ENCODE measurements at places on chromosomes 16 and 17. TPM values are rescaled to one million over a fixed set of nuclear protein-coding genes. Genes with fewer than 3 reads are reported as not detected.

DNA sequence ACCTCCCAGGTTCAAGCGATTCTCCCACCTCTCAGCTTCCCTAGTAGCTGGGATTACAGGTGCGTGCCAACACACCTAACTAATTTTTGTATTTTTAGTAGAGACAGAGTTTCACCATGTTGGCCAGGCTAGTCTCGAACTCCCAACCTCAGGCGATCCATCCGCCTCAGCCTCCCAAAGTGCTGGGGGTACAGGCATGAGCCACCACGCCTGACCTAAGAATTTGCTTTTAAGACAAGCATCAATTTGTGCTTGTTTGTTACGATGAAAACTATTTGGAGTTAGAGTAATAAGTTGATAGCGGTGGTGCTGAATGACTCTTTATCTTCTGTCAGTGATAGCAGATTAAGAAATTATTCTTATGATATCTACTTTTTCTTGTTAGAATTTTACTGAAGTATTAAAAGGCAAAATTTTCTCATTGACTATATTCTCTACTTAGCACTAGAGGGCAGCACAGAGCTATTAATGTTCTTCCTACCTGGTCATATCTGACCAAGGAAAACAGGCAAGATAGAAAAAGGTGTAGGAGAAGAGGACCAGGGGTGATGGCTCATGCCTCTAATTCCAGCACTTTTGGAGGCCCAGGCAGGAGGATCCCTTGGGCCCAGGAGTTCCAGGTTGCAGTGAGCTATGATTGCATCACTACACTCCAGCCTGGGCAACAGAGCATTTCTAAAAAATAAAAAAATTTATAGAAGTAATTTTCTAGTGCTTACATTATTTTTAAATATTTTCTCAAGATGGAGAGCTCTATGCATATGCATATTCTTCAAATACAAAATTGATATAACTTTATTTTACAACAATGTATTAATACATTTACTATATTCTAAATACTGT, 24.5 kb downstream of the STXBP4 start:
- peak; percentile 2 for DNase-seq

DNA sequence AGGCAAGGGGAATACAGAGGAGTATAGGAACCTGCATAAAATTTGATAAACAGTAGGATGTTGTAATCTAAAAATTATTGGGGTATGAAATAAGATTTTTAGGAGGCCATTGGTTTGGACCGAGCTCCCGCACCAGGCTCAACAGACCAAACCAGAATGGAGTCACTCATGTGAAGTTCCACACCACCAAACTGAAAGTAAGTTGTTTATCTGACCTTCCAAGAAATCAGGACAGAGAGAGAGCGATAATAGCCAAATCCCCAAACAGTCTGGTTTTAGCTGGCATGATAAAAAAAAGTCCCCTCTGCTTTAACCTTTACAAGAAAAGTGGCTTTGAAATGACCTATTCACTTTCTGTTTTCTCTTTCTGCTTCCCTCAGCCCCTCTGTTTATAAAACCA, 45.7 kb upstream of the SIAH1 start:
- DNase-seq = no peak

- DNase-seq = no peak
Observed at GRCh38 chr16:57798953-57799599, 3.2 kb downstream of the KIFC3 start.

DNA sequence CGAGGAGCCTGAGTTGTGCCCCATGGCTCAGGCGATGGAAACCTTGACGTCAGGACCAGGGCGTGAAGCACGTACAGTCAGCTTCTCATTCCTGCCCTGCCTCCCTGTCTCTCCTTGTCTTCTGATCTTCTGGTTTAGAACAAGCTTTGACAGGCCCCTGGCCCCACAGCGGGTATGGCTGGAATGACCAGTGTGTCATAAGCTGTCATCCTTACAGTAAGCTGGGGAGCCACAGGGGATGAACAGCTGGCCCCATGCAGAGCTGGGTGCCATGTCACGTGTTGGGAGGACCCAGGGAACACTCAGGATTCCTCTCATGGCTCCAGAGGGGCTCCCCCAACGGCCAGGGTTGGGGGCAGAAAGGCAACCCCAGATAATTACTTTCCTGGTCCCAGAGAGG, 157.6 kb upstream of the PLCG2 start:
- no peak for DNase-seq

GRCh38 chr16:1000608-1001007, 19.0 kb downstream of the SOX8 start:
- DNase-seq = no peak

DNA sequence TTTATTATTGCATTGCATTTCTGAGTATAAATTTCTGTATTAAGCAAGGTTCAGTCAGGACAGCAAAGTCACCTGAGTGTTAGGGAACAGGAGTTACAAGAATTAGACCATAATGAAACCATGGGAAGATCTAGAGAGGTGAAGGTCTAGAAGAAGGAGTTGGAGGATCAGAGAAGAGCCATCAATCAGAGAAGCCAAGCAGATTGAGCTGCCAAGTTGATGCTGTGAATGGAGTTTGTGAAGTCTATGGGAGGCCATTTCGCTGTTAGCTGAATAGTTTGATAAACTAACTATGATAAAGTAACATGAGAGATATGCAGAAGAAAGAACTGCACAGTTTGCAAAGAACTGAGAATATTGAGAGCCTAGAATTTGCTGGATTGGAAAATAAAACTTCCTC, 40.4 kb downstream of the FBXL20 start:
- no peak for DNase-seq

SECTM1 gene
- total RNA-seq = 6.3 TPM

PLA2G10 gene
- 5.8 TPM for total RNA-seq

GRCh38 chr17:74872313-74873036, at the start of gene FDXR:
Gene FDXR (minus strand): TSS chr17:74872994. CDS start chr17:74872944, 50 bp downstream.
- DNase-seq = no peak

C16orf89 gene
- total RNA-seq = not detected

DNA sequence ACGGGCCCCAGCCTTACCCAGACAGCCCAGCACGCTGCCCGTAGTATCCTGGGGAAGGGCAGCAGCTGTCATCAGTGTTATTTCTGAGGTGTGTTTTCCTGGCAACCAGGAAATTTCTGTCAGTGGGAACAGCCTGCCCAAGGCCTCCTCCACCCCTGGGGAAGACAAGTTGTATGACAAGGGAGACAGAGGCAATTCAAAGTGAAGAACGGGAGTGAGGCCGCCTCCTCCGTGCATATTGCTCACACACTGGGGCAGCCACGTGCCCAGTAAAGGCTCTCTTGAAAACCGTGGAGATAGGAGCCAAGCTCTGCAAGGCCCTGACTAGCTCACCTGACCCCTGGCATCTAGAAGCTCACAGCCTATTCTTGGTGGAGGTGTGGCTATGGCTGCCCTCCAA, 57.6 kb downstream of the RAI1 start:
- DNase-seq = no peak

- DNase-seq = no peak
Observed at GRCh38 chr16:23842137-23842600, 6.4 kb downstream of the PRKCB start.

- DNase-seq = no peak
Observed at GRCh38 chr16:3780570-3780969, 63.2 kb upstream of the TRAP1 start.

DNA sequence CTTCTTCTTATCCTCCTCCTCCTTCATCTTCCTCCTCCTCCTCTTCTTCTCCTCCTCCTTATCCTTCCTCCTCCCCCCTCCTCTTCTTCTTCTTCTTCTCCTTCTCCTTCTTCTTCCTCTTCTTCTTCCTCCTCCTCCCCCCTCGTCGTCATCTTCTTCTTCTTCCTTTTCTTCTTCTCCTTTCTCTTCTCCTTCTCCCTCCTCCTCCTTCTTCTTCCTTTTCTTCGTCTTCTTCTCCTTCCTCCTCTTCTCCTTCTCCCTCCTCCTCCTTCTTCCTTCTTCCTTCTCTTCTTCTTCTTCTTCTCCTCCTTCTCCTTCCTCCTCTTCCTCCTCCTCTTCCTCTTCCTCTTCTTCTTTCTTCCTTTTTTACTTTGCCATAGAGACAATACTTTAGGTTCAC, 5.1 kb upstream of the KRT23 start:
- no peak for DNase-seq

DNA sequence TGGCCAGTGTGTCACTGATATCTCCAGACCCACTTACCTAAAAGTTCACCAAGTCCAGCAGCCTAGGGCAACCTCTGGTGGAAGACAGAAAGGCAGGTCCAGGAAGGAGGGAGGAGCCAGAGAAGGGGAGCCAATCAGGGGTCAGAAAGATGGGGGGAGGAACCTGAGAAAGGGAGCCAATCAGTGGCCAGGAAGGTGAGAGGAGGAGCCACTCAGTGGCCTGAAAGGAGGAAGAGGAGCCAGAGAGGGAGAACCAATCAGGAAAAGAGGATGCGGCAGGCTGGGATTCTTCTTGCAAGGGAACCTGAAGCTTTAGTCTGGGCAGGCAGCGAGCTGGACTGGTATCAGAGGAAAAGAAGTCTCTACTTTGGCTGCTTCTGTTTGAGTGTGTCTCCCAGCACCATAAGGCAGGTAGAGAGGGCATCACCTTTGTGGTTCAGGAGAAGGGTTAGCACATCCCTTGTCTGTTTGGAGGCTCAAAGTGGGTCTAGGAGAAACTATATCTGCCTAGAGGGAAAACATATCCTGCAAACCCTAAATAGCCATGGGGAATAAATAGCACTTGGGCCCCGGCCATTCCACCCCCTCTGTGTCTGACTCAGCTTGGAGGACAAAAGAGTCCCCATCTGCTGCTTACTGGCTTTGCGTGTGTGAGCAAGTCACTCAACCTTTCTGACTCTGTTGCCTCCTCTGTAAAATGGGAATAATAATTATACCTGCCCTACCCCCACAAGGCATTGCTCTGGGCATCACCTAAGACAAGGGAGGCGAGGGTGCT, 43.4 kb upstream of the CRHR1 start:
- DNase-seq = no peak

DNA sequence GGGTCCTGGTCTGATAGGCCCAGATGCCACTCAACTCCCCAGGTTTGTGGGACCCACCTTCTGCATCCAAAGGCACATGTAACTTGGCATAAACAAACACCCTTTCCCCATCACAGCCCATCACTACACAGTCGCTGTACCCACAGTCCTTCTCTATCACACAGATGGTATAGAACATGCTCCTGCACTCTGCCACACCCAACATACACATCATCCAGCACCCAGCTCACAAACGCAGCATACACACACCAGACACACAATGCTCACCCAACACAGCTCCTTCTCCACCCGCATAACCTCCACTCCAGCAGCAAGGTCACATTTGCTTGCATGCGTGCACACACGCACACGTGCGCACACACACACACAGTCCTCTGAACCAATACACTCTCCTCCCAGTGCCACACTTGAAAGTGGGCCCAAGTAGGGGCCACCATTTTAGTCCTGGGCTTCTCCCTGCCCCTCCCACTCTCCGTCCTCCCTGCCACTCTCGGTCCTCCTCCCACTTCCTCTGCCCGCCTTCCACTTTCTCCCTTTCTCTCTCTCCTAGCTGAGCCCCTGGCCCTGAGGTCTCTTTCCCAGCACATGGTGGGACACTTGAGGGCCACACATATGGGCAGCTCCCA, 8.5 kb upstream of the TMEM92 start:
- DNase-seq = peak; percentile 21

DNA sequence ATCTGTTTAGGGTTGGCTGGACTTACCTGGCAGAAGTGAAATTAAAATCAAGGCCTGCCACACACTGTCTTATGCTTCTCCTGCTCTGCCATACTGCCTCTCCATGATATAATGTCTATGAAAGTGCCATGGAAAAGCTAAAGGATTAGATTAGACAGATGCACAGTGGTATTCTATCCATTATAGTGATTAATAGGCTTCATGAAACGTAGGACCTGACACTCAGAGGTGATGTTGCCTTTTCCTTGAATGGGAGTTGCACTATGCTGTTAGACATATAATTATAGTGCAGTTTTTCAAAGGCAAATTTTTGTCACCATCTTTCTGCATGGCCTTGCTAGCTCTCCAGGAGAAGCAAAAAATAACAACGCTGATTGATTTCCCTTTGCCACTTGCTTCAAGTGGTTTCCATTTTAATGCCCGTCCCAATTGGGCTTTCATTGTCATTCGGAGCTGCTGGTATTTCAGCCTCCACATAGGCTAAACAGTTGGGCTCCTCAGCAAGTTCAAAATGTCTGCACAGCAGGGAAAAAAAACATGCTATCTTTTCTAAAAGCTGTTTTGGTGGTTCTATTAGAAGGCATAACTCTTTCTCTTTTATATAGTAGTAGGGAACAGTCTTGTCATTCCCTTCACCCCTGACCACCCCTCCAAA, 502.8 kb upstream of the GOT2 start:
- DNase-seq = no peak

GRCh38 chr17:6683081-6683684, 30.0 kb downstream of the SLC13A5 start:
- DNase-seq = no peak

GRCh38 chr16:76335180-76335974, 58.2 kb downstream of the CNTNAP4 start:
- no peak for DNase-seq

DNA sequence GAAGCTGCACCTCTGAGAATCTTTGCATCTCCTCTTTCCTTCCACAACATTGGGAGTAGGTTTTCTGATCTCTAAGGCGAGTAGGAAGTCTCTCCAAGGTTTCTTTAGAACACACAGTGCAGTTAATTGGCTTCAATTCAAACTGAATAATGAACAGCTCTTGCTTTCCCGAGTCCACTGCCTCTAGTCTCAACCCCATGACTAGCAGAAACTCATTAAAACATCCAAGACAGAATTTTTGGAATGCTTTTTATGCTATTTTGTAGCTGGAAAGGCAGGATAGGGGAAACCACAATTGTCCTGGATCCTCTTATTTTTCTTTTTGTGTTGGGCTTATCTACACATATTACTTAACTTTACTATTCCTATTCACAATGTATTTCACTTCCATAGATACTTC, 206.6 kb downstream of the CDH8 start:
- DNase-seq = no peak

GRCh38 chr17:28402224-28402630, 3.8 kb downstream of the SLC46A1 start:
- no peak for DNase-seq

DNA sequence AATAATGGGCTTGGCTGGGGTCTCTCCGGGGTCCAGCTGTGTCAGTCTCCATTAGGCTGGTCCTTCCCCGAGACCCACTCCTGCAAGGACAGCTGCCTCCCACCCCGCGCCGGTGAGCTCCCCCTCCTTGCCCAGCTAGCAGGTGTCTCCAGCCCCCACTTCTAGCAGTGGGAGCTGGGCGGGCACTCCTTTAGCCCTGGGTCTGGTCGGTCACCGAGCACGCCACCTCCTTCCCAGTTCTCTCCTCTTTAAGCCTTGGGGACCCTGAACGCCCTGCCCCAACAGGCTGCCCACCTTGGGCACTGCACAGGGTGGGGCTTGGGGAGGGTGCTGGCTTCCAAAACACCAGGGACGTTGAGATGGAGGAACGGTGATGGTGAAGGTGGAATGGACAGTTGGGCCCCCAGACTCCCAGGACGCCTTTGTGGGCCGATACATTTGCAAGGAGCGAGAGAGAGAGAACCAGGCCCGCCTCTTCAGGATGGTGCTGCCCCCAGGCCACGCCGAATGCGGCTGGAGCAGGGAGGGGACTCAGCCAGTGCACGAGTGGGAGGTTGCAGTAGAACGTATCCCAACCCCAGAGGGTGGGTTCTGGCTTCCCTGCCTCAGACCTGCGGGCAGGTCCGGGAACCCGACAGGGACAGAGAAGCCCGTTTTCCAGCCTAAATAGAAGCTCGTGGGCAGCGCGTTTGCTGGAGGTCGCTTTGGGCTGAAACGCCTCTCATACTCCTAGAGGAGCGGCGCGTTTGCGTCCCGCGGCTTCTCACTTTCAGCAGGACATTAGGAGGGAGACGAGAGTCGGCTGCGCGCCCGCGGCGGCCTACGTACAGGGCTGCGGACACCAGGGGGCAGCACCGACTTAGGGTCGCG, 10.7 kb downstream of the TBX2 start:
- no peak for DNase-seq

NUP93 gene
- 74.7 TPM for total RNA-seq
